Activated CD4-positive, alpha-beta T cell treated with anti-CD3 and anti-CD28 coated beads for 1 hour (primary cell): ENCODE measurements at places on chromosomes 12 and 14.

DNA sequence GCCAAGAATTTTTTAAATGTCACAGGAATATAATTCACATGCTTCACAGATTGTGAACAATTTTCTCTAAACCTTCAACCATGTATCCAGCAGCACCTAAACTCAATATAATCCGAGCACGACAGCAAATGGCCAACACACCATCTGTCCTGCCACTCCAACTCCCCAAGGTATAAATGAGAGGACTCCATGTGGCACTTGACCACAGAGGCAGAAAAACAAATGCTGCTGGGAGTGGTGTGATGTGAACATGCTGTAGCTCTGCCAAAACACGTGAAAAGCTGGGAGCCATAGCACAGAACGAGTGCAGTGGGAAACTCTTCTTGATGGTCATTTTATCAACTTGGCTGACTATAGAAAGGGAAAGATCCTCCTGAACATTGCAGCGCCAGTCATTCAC is 70.9 kb downstream of the LLPH start:
- DNase-seq, result no peak

GRCh38 chr12:80598004-80598606 is 109.3 kb upstream of the MYF6 start:
- no peak for DNase-seq

- peak; percentile 76 for DNase-seq
These were observed 424 bp downstream of the TEDC1 start for GRCh38 chr14:105491366-105491973.

DNA sequence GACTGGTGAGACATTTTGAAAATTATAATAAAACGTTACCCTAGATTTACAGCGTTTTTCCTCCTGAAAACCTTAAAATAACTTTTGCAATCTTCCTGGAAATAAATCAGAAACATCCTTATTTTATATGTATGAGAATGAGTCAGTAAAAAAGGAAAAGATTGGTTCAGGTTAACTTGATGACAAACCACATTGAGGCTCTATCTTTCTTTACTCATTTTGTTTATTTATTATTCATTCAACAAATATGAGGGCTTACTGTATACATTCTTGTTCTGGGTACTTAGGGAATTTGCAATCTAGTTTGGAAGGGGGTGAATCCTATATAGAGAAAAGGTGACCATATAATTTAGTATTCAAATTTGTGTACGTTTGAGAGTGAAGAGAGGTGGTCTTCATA is 156.6 kb downstream of the UNC79 start:
- DNase-seq, result no peak

- no peak for DNase-seq
These were observed 23.7 kb upstream of the HDAC7 start for GRCh38 chr12:47843226-47843980.

GRCh38 chr12:54830199-54830598 is 24.1 kb upstream of the MUCL1 start:
- DNase-seq, result no peak

DNA sequence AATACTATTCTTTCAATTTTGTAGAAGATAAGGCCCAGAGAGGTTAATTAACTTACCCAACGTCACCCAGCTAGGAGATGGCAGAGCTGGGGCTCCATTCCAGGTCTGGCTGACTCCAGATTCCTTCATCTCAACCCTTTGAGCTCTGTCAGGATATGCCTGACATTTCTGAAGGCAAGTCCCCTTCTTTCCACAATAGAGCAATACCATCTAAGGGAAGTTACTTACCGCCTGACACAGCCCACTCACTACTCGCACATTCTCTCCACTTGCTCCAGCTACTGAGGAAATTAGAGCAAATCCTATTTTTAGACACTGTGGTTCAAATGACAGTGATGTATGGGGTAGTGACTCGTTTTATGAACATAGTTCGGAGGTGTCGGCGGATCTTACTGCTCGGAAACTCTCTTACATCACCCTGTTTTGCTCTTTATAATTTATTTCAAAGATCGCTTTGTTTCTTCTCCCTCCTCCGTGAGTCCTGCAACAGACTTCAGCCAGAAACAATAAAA is 2.0 kb upstream of the WSCD2 start:
- DNase-seq, result no peak

DNA sequence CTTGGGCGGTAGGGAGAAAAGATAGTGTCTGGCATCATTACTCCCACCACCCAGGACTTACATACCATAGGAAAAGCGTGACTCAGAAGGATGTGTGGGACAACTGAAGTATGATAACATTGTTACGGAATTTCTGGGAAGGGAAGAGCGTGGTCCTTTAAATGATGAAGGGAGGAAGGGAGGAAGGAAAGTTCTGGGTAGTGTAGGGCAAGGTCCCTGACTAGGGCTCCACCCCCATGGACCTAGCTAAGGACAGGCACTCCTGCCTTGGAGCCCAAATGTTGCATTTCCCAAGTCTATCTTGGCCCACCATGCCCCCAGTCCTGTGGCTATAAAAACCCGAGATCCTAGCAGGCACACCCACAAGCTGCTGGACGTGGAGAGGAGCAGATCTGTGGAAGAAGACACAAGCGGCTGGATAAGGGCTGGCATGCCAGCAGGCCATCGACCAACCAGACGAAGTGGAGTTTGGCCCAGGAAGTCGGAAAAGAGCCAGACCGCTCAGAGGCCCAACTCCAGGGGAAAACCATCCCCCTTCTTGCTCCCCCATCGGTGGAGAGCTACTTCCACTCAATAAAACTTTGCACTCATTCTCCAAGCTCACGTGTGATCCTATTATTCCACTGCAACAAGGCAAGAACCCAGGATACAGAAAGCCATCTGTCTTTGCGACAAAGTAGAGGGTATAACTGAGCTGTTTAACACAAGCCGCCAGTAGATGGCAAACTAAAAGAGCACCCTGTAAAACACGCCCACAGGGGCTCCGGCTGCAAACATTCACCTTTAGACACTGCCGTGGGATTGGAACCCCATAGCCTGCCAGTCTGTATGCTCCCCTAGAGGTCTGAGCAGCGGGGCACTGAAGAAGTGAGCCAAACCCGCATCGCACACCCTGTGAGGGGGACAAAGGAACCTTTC is 23.0 kb upstream of the RAB21 start:
- no peak for DNase-seq

DNA sequence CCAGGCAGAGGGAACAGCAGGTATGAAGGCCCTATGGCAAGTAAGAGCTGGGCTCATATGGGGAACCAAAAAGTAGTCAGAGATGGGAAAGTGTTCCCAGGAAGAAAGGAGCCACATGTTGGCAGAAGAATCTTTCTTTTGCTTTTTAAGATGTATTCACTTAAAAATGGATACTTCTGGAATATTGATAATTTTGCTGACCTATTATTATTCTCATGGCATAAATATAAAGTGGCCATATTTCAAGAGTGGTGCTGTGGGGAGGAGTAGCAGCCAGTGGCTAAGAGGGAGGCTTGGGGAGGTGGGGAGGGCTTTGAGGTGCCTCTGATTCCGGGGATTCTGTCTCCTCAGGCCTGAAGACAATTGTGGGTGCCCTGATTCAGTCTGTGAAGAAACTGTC is 108.2 kb downstream of the SCN8A start:
- DNase-seq, result no peak

DNA sequence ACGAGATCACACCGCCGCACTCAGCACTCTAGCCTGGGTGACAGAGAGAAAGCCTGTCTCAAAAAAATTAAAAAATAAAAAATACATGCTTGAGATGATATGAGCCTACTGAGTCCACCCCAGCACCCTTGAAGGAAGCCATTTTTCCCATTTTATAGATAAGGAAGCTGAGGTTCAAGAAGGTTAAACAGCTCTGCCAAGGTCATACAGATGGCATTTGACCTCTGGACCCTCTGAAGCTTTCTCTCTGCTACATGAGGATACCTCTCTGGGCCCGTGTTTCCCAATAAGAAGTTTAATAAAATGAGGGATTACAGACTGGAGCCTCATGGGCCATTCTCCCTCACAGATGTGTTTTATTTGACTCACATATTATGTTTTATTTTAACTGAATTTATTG is 53.9 kb upstream of the PNMA1 start:
- DNase-seq, result no peak

DNA sequence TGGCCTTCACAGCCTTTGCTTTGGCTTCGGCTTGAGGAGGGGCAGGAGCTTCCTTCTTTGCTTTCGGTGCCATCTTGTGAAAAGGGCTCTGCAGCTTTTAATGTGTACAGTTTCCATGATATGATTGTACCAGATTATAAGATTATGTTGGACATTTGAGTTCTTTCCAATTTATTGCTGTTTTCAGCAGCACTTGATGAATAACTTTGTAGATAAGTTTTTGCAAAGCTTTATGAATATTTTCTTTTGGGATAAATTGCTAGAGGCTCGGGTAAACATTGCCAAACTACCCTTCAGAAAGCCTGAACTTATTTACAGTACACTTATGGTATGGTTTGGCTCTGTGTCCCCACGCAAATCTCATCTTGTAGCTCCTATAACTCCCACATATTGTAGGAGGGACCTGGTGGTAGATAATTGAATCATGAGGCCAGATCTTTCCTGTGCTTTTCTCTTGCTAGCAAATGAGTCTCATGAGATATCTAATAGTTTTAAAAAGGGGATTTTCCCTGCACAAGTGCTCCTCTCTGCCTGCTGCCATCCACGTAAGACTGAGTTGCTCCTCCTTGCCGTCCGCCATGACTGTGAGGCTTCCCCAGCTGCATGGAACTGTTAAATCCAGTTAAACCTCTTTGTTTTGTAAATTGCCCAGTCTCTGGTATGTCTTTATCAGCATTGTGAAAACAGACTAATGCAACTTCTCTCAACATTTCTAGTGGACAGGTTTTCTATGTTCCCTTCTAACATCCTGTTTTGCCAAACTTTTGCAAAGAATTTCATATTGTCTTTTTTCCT is 70.4 kb downstream of the RCOR1 start:
- no peak for DNase-seq

- no peak for DNase-seq
These were observed 46.5 kb downstream of the CCER1 start for GRCh38 chr12:90908465-90908864.

- no peak for DNase-seq
These were observed 21.1 kb downstream of the KRT18 start for GRCh38 chr12:52969828-52970569.

DNA sequence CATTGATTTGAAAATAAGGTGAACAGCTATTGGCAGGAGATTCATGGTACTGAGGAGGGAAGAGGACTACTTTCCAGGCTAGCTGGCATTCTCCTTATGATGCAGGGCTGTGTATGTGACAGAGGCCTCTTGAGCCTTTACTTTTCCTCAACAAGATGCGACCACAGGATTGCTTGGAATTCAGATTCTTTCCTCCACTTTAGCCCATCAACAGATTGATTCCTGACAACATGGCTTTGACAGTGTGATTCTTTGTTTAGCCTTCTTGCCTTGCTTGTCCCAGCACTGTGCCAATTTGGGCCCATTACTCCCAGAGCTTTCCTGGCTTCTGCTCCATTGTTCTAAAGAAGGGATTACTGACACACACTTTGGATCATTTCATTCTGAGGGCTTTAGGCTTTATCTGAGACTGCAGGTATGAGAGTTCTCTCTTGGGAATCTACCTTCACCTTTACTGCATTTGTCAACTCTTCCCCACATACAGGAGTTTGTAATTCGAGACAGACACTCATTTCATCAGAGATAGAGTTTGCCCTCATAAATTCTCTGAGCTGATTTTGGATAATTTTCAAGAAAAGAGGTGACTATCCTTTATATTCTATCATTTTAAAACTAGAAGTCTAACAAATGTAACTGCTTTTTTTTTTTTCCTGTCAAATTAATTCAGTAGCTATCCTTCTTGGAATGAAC is 206.4 kb upstream of the GZMB start:
- DNase-seq, result no peak
